ENCODE measurements at places on chromosomes 2 and 18. TPM values are rescaled to one million over a fixed set of nuclear protein-coding genes. Genes with fewer than 3 reads are reported as not detected.
A peak's percentile ranks its signal among the peaks of the same experiment; 100 is the strongest.

- no peaks in the 10 kb centered on the region for H3K36me3 ChIP-seq
- peak; percentile 67 for DNase-seq
- peaks cover 30% of the 10 kb centered on the region for H3K27me3 ChIP-seq
- peaks cover 10% of the 10 kb centered on the region for H3K4me1 ChIP-seq
- no peak overlapping the region for H3K27ac ChIP-seq
Measured at GRCh38 chr2:239574434-239575156, 173.8 kb upstream of the HDAC4 start.

DNA sequence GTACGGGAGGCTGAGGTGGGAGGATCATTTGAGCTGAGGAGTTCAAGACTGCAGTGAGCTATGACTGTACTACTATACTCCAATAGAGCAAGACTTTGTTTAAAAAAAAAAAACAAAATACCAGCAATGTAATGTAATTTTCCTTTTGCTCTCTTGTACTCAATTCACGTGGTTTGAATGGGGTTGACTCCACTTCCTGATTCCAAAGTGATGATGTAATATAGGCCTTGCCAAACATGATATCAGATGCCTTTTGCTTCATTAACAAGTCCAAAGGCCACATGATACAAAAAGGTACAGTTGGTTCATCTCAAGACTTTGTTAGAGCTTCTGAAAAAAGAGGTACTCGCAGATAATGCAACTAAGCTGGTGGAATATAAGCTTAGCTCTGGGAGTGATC lies 321.8 kb downstream of the ZEB2 start:
- no peak overlapping the region for H3K27ac ChIP-seq
- H3K36me3 ChIP-seq, result no peaks in the 10 kb centered on the region
- no peaks in the 10 kb centered on the region for H3K27me3 ChIP-seq
- no peak overlapping the region for H3K4me3 ChIP-seq
- no peak for DNase-seq
- no peaks in the 10 kb centered on the region for H3K4me1 ChIP-seq

- H3K4me3 ChIP-seq, result no peak overlapping the region
- H3K4me1 ChIP-seq, result peaks cover 12% of the 10 kb centered on the region
- no peak for DNase-seq
- no peaks in the 10 kb centered on the region for H3K36me3 ChIP-seq
- no peaks in the 10 kb centered on the region for H3K27me3 ChIP-seq
Measured at GRCh38 chr2:38615237-38615636, 12.5 kb upstream of the HNRNPLL start.

Gene ANKRD30B
- total RNA-seq, result not detected

Gene C1GALT1C1L
- total RNA-seq, result not detected

GRCh38 chr18:9965711-9966624 lies 52.2 kb downstream of the VAPA start:
- no peaks in the 10 kb centered on the region for H3K36me3 ChIP-seq
- no peaks in the 10 kb centered on the region for H3K4me1 ChIP-seq
- no peaks in the 10 kb centered on the region for H3K27me3 ChIP-seq
- no peak for DNase-seq
- H3K4me3 ChIP-seq, result no peak overlapping the region

- no peak for DNase-seq
- no peaks in the 10 kb centered on the region for H3K36me3 ChIP-seq
- H3K27ac ChIP-seq, result no peak overlapping the region
- no peak overlapping the region for H3K4me3 ChIP-seq
Measured at GRCh38 chr2:241738040-241738686, 3.7 kb downstream of the D2HGDH start.

DNA sequence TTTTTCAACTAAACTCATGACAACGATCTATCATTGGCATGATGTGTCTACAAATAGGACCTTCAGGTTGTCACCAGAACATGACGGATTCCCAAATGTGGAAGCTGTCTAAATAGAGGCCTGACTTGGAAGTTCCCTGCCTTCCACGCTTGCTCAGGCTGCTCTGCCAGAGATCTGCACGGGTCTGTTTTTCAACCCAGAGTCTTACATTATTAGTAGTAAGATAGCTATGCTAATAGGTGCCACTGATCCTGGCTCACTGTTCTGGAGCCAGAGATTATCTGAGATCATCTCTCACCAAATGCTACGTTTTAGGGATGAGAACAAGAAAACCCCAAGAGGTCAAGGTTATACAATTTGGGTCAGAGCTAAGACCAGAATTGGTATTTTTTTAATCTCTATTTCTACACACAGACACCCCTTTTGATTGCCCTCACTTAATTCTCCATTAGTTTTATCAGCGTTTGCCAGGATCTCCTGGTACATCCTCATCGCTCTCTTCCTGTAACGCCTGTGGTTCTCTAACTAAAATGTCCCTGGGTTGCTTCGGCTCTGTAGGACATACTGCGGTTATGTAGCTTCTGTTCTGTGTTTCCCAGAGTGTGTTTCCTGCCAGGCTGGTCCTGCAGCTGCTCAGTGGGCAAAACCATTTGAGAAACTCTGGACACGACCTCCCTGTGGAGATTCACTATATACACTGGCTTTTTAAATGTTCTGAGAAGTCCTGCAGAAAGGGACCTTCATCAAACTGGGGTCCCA lies 5.7 kb downstream of the CDC42EP3 start:
- DNase-seq, result no peak
- no peaks in the 10 kb centered on the region for H3K27me3 ChIP-seq
- H3K4me1 ChIP-seq, result peaks cover 100% of the 10 kb centered on the region

GRCh38 chr2:60984720-60985119 lies 32.8 kb upstream of the PEX13 start:
- no peaks in the 10 kb centered on the region for H3K36me3 ChIP-seq
- H3K27ac ChIP-seq, result no peak overlapping the region
- no peak overlapping the region for H3K4me3 ChIP-seq

Gene PSMA8
- total RNA-seq, result not detected

Gene CNOT9
- 5.5 TPM for total RNA-seq

Gene PLGLB2
- total RNA-seq, result not detected

DNA sequence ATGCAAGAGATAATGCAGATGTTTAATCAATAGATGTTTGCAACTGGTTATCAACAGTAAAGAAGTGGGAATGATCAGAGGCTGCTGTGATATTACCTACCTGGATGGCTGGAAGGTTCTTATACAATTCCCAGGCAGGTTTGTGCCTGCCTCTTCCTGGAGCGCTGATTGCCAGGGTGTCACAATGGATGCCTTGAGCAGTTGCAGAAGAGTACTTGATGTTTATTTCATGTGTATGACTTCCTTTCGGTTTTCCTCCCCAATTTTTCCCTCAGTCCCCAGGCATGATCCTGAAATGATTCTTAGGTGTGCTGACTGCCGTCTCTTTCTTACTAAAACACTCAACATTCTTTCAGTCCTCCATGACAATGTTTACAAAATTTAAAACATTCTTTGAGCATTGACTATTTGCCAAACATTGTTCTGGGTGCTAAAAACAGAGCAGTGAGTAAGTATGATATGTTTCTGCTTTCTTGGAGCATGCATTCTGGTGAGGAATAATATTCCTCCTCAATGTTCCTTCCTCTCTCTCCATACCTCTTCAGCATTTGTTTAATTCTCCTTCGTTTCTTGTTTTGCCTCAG lies 416.6 kb upstream of the TRIB2 start:
- H3K36me3 ChIP-seq, result no peaks in the 10 kb centered on the region
- H3K27ac ChIP-seq, result no peak overlapping the region
- no peak overlapping the region for H3K4me3 ChIP-seq
- DNase-seq, result no peak
- peaks cover 9% of the 10 kb centered on the region for H3K4me1 ChIP-seq

DNA sequence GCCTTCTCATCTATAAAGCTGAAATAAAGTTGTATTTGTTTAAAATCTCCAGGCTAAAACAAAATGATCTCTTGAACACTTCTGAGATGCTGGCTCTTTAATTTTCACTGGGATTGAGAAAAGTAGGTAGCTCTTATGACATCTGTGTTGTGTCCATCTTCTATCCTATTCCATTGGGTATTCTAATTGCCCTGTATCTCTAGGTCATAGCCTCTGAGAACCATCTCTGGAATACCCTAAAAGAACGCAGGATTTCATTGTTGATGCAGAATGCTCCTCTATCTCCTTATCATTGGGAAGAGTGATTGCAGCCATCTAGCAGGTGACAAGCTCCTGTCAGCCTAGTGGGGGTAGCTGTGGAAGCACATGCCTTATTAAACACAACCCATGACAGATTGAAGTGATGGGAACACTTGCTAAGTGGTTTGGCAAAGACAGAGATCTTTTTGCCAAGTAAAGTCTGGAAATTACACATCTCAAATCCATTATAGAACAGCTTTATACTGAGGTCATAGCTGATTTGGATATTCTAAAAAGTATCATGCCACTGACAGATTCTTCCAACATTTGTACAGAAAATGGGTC lies 178.2 kb downstream of the TDRD15 start:
- H3K27ac ChIP-seq, result no peak overlapping the region
- no peaks in the 10 kb centered on the region for H3K27me3 ChIP-seq
- no peaks in the 10 kb centered on the region for H3K4me1 ChIP-seq

Gene PROKR1
- not detected for total RNA-seq

DNA sequence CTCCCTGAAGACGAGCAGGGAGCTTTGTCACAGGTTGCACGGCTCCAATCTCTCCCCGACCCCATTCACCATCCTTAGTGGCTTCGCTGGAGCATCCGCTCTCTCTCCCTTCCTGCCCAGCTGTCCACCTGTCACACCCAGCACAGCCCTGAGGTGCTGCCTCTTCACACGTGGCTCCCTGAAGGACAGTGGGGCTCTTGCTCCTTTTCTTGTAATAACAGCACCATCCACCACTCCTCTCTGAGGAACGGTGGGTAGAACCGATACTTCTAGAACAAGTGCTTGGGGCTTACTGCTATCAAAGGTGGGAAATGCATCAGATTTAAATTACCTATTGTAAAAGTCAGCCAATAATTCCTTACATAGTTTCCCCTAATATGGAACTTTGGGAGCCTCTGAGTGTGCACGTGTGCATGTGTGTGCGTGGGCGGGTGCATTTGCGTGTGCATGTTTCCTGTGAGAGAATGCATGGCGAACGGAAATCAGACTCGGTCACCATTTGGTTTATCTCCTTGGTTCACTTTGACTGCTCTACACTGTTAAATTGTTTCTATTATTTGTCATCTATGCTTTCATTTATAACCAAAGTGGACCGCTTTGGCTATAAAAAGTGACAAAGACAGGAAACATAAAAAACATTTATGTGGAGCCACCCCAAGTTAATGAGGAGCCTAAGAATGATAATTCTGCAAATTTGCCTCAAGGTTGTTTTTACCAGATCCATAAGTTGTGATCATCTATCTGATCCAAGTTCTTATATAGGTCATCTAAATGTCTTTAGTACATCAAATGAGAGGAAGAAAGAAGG lies 39.1 kb downstream of the KLHL29 start:
- no peak overlapping the region for H3K27ac ChIP-seq
- no peaks in the 10 kb centered on the region for H3K4me1 ChIP-seq
- H3K36me3 ChIP-seq, result no peaks in the 10 kb centered on the region
- H3K4me3 ChIP-seq, result no peak overlapping the region
- H3K27me3 ChIP-seq, result no peaks in the 10 kb centered on the region

- no peak overlapping the region for H3K4me3 ChIP-seq
- DNase-seq, result no peak
- no peaks in the 10 kb centered on the region for H3K27me3 ChIP-seq
- H3K27ac ChIP-seq, result no peak overlapping the region
- H3K36me3 ChIP-seq, result no peaks in the 10 kb centered on the region
- H3K4me1 ChIP-seq, result peaks cover 8% of the 10 kb centered on the region
Measured at GRCh38 chr2:30371028-30371689, 75.9 kb upstream of the LCLAT1 start.

DNA sequence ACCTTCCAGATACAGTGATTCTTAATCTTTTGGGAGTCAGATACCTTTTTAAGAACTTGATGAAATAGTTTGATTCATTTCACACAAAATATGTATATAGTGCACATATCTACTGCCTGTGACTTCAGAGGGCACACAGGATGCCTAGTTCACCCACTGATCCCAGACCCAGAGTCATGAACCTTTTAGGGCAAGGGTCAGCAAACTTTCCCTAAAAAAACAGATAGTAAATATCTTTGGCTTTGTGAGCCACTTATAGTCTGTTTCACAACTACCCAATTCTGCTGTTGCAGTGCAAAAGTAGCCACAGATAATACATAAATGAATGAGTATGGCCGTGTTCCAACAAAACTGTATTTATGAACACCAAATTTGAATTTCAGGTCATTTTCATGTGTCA lies 124.9 kb downstream of the ANKRD44 start:
- no peak overlapping the region for H3K4me3 ChIP-seq
- peaks cover 7% of the 10 kb centered on the region for H3K4me1 ChIP-seq
- no peak overlapping the region for H3K27ac ChIP-seq
- DNase-seq, result no peak
- peaks cover 5% of the 10 kb centered on the region for H3K36me3 ChIP-seq

GRCh38 chr2:26424221-26424620 lies 22.5 kb downstream of the DRC1 start:
- H3K27me3 ChIP-seq, result no peaks in the 10 kb centered on the region
- no peak overlapping the region for H3K27ac ChIP-seq
- no peak for DNase-seq

DNA sequence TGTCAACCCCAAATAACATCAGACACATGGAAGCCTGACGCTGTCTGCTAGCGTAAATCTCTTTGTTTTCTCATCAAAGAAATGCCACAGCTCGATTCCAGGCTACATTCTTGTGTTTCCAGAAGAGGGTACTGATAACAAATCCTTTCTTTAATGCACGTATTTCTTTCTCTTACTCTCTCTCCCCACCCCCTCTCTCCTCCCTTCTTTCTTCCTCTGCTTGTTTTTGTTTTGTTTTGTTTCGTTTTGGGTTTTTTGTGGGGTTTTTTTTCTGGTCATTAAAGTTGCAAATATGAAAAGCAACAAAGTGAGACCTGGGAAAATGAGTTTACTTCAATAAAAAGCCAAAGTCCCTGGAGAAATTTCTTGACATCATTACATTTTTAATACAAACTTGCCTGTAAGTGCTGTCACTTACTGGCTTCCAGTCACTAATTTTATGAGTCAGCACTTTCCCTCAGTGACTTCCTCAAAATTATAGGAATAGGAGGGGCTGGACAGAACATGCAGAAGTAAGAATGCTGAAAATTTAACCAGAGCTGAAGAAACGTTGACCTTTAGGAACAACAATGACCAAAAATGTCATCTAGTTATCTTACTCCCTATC lies 106.7 kb upstream of the NABP1 start:
- no peaks in the 10 kb centered on the region for H3K4me1 ChIP-seq
- DNase-seq, result peak; percentile 46
- H3K27me3 ChIP-seq, result no peaks in the 10 kb centered on the region
